ENCODE measurements at places on chromosomes 4 and X.
A peak's percentile ranks its signal among the peaks of the same experiment; 100 is the strongest.

- DNase-seq = no peak
These were observed 42.3 kb downstream of the ANAPC10 start for GRCh38 chr4:145055533-145056257.

DNA sequence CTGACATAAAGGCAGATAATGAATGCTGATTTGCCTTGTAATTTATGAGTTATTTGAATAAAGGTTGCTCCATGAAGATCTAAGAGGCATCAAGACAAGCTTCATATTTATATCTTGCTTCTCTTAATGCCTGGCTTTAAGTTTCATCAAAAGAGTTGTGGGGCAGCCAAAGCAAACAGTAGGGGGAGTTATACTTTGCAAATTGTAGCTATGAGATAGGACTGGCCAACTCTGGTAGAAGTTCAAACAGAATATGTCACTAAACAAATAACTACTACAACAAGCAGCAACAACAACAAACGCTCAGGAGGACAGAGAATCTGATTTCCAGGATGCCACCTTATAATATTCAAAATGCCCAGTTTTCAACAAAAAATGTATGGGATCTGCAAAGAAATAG, 69.1 kb upstream of the PLAC1 start:
- no peak for DNase-seq

- DNase-seq = no peak
These were observed 67.5 kb downstream of the ABCG2 start for GRCh38 chr4:88090898-88091297.

DNA sequence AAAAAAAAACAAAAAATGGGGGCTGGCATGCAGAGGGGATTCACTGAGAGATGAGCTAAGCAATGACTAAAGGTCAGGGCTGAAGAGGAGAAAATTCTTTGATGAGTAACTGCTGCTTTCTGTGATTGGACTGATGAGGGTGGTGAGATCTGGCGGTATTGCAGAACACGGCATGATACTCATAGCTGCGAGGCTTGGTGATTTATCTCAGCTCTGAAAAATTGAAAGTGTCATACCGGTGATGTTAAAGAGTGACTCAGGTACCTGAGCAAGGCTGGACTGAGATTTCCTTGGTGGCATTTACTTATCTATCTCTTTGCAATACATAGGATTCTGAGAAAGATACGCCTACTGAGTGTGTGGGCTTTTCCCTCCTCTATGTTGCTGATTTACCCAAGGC, 204.1 kb upstream of the DDX53 start:
- DNase-seq = no peak

DNA sequence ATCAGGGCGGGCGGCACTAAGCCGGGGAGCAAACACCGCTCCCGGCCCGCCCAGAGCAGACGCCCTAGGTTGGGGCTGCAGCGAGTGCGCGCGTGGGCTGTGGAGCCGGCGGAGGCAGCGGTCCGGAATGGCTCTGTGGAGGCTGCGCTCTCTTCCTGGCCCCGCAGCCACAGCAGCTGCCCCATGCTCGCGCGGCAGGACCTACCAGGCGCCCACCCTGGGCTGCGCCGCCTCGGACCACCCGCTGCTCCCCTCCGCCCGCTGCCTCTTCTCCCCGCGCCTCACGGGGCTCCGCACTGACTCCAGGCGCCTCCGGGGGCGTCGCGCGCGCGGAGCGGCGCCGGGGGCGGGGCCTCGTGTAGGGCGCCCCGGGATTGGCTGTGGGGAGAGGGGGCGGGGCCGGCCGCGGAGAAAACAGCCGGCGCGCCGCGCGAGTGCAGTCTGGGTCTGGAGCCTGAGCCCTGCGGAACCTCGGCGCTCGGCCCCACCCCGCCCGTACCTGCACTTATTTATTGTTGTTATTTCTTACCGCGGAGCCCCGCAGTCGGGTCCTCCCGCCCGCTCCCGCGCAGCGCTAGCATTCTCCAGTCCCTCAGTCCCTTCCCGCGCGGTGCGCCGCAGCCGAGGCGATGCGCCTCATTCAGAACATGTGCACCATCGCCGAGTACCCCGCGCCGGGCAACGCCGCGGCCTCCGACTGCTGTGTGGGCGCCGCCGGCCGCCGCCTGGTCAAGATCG, at the start of gene RASL11B:
Gene RASL11B (plus strand): TSS at position 439 of the 738 bp plus-strand sequence. CDS start 191 bp downstream, at position 630.
- peak; percentile 62 for DNase-seq

- no peak for DNase-seq
These were observed 134.6 kb downstream of the ARSF start for GRCh38 chrX:3175659-3176438.

GRCh38 chrX:147850875-147851274, 60.8 kb upstream of the FMR1 start:
- DNase-seq = no peak

GRCh38 chr4:136818811-136819330, 713.4 kb downstream of the PCDH18 start:
- DNase-seq = no peak

DNA sequence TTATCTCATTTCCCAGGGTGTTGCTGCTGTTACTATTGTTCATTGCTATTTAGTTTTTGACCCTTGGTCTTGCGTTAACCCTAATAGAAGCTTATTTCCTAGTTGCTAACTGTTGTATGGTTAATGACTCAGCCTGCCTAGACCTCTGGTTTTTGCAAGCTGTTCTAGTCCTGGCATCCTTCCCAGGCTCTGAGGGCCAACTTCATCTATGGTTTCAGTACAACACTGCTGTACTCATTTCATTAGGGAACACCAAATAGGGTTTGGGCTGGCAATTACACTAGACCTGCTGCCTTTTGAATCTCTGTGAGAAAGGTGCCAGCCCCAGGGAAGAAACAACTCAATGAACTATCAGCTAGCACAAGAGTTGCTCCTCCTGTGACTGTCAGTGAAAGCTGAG, 59.6 kb downstream of the DCX start:
- DNase-seq = no peak

DNA sequence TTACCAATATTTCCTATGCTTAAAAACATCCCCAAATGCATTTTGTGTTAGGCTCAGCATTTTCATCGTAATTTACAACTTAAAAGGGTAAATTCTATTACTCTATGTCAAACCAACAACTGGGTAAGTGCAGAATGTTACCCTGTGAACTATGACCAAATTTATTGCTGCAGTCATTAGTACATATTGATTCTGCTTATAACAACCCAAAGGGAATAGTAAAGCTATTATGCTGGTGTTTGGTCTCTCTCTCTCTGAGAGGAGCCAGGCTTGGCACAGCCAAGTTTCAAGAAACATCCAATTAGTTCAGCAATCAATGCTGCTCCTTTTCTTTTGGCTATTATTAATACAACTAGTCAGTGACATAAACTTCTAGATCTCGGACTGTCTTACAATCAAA, 747.7 kb downstream of the CENPC start:
- DNase-seq = no peak

Measured in foreskin melanocyte (primary cell).